ENCODE measurements at places on chromosomes 2 and 18. TPM values are rescaled to one million over a fixed set of nuclear protein-coding genes. Genes with fewer than 3 reads are reported as not detected.

Gene ST8SIA5
- 8.4 TPM for polyA plus RNA-seq

Gene SEMA4F
- polyA plus RNA-seq, result 1.7 TPM

Gene TRIM43
- polyA plus RNA-seq, result not detected

Gene CRYBA2
- not detected for polyA plus RNA-seq

Gene EFHD1
- polyA plus RNA-seq, result 14.7 TPM

Gene SERPINB11
- not detected for polyA plus RNA-seq

Gene TM4SF20
- polyA plus RNA-seq, result not detected

Gene LRRTM1
- 0.72 TPM for polyA plus RNA-seq

All from right cardiac atrium (tissue), 5 donors.